NCI-H2029 treated with DMSO at 0.1 percent for 48 hours (cell line): ENCODE measurements at places on chromosomes 1 and 21.

DNA sequence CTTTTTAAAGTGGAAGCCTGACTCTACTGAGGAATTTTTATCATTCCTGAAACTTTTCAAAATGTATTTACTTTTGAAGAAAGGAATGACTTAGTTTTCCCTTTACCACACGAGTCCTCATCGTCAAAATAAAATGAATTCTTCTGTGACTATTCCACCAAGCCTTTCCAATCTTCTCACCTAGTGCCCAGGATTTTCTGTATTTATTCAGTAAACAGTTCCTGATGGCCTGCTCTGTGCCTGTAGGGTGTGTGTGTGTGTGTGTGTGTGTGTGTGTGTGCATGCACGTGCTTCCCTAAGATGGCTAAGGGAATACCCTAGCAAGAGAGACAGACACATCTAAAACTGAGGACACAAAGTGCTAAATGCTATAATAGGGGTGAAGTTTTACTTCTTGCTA, 395.0 kb upstream of the USP24 start:
- no peak for DNase-seq

DNA sequence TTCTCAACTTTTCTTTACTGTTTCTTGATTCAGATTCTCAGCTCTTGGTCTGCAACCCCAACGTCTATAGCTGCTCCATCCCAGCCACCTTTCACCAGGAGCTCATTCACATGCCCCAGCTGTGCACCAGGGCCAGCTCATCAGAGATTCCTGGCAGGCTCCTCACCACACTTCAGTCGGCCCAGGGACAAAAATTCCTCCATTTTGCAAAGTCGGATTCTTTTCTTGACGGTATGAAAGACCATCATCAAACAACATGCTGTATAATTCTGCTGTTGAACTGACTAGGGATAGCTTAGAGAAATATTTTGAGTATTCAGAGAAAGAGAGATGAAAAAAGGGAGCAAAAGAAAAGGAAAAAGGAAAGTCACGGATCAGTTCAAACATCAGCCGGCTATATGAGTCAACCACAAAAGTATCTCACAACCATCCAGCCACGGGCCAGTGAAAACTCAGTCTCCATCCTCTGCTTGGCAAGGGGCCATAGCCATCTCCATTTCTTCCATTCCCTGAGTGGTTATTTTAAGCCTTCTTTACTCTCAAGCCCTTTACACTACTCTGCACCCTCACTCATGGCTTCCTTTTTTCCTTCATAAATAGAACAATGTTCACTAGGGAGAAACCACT, 14.1 kb downstream of the DNASE2B start:
- no peak for DNase-seq

GRCh38 chr1:212234431-212235395, 50.5 kb upstream of the PPP2R5A start:
- DNase-seq, result no peak

- no peak for DNase-seq
Observed at GRCh38 chr1:20883766-20884165, 96.7 kb upstream of the HP1BP3 start.

- DNase-seq, result no peak
Observed at GRCh38 chr1:1083416-1084371, 9.6 kb upstream of the RNF223 start.

- DNase-seq, result no peak
Observed at GRCh38 chr1:23784846-23785245, 6.1 kb upstream of the LYPLA2 start.

- no peak for DNase-seq
Observed at GRCh38 chr1:47559944-47560695, 122.3 kb downstream of the FOXD2 start.

DNA sequence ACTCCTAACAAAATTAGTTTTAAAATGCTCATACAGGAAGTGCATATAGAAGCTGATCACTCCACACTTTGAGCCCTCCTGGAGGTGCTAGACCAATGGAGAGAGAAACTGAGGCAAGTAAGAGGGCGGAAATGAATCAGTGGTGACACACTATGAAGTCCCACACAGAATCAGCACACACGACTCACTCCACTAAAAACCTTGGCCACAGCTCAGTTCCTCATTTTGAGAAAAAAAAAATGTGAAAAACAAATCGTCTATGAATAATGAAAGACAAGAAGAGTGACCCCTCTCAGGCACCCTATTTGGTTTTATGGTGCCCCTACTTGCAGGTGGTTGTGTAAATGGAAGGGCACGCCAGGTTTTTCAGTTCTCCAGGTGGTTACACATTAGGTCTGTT, 675.1 kb upstream of the BRINP3 start:
- no peak for DNase-seq

DNA sequence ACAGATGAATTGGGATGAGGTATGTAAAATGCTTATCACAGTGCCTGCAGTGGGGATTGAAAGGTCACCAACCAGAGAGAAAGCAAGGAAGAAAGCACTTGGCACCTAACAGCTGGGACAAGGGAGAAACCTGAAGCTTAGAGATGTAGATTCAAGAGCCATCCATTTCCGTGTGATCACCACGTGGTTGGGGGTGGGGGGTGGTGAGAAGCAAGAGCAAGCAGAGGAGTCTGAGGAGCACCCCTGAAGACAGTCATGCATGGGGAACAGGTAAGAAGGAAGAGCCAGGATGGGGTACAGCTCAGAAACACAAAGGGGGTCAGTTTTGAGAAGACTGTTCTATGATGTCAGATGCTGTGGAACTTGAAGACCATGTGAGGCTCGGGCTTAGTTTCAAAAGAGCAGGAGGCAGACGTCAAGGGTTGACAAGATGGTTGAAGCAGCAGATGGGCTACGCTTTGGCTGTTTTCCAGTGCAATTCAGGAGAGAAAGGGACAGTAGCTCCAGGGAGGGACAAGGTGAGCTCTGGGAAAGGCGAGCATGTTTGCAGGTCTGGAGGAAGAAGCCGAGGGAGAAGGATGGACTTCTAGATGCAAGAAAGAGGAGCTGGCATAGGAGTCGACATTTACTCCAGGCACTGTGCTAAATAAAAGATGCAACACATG, 17.4 kb downstream of the KANK4 start:
- peak; percentile 94 for DNase-seq

DNA sequence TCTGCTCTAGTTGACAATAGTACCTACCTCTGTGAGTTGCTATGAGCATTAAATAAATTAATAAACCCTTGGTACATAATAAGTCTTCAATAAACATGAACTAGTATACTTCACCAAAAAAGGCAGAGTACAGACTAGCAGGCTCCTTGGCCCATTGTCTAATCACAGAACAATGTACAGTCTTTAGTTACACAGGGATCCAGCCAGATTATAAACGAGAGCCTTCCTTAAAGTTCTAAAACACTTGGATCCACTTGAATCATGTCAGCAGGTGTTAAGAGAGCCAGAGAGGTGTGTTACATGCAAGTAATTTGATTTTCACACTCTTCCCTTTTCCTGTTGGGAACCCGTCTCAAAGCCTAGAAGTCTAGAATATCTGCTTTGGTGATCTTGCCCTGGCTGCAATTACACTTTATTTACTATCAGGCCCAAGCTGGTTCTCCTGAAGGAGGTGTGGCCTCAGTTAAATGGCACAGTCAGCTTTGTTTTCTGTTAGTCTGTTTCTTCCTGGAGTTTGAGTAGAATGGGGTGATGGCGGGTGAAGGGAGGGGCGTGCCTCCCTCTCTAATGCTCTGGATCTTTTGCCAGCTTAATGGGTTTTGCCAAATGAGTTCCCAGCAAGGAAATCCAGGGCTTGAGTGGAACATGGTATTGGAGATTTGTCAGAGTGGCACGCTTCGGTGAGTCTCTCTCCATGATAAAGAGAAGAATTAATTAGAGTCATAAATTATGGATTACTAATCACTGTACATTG, 570.9 kb upstream of the CAMK1G start:
- peak; percentile 67 for DNase-seq

- no peak for DNase-seq
Observed at GRCh38 chr1:248215880-248216279, 15.3 kb upstream of the OR2M4 start.

DNA sequence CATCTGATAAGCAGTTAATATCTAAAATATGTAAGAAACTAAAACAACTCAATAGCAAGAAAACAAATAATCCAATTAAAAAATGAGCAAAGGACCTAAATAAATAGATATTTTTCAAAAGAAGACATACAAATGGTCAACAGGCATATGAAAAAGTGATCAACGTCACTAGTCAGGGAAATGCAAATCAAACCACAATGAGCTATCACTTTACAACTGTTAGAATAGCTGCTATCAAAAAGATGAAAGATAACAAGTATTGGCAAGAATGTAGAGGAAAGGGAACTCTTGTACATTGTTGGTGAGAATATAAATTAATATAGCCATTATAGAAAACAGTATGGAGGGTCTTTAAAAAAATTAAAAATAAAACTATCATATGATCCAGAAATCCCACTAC, 40.7 kb upstream of the NEK7 start:
- DNase-seq, result no peak

DNA sequence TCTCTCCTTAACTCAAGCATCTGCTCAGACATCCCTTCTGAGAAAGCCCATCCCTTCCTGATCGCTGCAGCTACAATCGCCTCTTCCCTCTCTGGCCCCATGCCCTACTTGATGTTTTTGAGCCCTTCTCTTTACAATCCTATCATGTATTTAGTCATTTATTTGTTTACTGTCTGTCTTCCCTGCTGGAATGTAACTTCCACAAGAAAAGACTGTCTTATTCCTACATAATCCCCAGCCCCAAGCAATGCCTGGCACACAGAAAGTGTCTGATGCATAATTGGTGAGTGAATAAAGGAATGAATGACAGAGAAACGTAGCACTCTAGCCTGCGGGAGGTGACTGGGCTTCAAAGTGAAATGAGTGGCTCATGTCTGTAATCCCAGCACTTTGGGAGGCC, 25.4 kb downstream of the ECE1 start:
- no peak for DNase-seq

DNA sequence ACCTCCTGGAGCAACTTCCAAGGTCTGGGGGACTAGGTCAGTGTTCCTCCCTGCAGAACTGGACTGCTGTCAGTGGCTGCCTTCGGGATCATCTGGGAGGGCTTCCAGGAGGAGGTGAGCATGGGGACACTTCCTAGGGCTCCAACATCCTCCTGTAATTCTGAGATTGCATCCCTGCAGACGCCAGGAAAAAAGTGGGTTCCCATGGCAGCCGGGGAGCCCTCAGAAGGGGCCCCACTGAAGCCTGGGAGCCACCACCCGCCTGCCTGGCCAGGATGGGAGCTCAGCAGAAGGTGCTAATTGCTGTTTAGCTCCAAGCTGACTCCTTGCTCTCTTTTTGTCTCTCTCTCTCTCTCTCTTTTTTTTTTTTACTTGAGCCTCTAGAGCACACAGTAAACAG, 16.1 kb upstream of the ARF1 start:
- DNase-seq, result no peak

DNA sequence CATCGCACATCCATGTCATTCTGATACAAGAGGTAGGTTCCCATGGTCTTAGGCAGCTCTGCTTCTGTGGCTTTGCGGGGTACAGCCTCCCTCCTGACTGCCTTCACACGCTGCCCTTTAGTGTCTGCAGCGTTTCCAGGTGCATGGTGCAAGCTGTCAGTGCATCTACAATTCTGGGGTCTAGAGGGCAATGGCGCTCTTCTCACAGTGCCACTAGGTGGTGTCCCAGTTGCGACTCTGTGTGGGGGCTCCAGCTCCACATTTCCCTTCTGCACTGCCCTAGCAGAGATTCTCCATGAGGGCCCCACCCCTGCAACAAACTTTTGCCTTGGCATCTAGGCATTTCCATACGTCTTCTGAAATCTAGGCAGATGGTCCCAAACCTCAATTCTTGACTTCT, 138.2 kb upstream of the BRINP3 start:
- no peak for DNase-seq

- peak; percentile 9 for DNase-seq
Observed at GRCh38 chr1:8274352-8274751, 43.6 kb upstream of the SLC45A1 start.

DNA sequence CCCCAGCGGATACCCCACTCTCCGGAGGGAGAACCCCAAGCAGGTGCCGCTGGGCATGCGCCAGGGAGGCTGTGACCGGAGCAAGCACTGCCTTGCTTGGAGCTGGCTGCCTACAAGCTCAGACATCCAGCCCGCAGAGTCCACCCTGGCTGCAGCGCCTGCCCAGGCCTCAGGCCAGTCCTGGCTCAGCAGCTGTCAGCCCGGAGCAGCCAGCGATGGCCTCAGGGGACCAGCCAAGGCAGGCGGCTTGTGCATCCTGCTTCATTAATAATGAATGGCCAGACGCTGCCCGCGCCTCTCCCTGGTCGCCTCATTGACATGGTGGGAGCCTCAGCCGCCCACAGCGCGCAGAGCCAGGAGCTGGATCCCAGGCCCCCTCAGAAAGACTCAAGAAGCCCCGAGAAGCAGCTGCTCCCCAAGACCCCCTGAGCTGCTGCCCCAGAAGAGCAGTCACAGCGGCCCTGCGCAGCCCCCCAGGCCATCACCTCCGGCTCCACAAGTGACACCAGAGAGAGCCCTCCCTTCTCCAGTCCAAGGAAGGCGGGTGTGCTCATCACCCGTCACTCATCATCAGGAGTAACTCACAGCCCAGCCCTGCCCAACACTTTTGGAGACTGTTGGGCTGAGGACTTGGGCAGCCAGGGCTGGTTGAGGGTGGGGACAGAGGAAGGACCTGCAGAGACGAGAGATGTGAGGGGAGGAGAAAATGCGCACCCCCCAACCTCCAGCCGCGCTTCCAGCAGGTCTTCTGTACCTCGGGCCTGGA, 19.6 kb downstream of the KCNAB2 start:
- no peak for DNase-seq

- no peak for DNase-seq
Observed at GRCh38 chr21:43902441-43902840, 37.4 kb downstream of the AGPAT3 start.

DNA sequence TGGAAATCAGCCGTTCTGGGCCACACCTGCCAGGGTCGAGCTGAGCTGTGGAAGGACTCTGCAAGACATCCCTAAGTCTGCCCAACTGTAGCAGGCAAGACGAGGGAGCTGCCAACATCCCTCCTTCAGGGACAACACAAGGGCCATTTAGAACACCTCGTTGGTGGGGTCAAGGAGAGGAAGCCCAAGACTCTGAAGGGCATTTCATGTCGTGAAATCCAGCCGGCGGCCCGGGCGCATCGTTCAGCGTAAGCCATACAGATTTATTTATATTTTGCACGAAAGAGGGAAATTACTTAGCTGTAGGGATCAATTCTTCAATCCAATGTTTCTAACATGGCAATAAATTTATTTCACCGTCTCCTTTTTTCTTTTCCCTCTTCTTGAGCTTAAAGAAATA, 101.7 kb upstream of the ZC3H12A start:
- DNase-seq, result no peak

- DNase-seq, result no peak
Observed at GRCh38 chr1:4108758-4109627, 208.9 kb upstream of the C1orf174 start.

GRCh38 chr1:156154317-156154749, 948 bp downstream of the SEMA4A start:
- no peak for DNase-seq

DNA sequence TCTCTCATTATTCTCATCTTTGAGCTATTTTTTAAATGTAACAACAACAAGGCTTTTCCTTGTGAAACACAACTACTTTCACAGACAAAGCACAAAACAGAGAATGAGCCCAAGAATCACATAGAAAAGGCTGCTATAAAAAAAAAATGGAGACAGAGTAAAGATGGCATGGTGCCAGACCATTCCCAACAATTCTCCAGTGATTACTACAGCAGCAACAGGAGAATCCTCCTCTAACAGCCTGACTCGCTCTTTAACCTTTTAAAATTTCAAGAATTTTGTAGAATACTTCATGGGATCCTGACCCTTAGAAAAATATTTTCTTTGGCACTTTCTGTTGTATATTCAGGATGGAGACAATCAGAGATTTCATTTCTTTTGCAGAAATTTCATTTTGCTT, 3.8 kb upstream of the BCAS2 start:
- DNase-seq, result no peak
